Hindlimb muscle (tissue), 1 donor: ENCODE measurements at places on chromosomes 6 and 20. TPM values are rescaled to one million over a fixed set of nuclear protein-coding genes. Genes with fewer than 3 reads are reported as not detected.

GRCh38 chr6:168616816-168617765 is 176.1 kb downstream of the SMOC2 start:
- DNase-seq: no peak

- no peak for DNase-seq
Observed at GRCh38 chr20:50815162-50815989, 20.5 kb downstream of the BCAS4 start.

DNA sequence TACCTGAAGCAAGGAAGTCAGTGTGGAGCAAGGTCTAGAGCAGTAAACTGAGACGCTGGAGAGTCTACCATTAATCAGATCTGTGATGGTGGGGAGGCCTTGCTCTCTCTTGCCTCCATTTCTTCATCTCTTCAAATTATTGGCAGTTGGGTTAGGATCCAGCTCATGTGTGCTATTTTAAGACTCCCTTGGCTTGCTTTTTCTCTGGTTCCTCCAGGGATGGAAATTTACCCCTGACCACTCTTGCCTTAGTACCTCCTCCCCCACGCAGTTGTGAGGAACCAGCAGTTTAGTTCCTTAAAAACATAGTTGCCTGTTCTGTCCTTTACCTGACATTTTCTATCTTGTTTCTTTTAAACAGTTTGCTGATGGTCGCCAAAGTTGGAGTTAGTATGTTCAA is 7.4 kb downstream of the TMEM14C start:
- no peak for DNase-seq

- DNase-seq: no peak
Observed at GRCh38 chr20:11920083-11920482, 2.4 kb downstream of the BTBD3 start.

- no peak for DNase-seq
Observed at GRCh38 chr6:161141173-161141572, 132.7 kb downstream of the AGPAT4 start.

DNA sequence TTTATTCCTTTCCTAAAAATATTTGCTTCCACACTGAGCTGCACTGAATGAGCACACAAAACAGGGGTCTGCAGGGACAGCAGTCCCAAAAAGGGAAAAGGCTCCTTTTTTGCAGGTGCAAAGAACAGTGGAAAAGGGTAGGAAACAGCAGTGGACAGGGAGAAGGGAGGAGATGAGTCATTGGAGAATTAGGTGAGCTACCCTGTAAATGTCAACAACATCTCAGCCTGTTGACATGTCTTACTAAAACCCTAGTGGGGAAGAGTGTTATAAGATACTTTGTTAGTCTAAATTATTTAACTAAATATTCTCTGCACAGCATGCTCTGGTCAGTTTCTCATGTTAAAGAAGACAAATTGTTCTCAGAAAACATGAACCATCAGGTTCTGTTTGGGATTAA is 151.5 kb upstream of the FBXL4 start:
- DNase-seq: no peak

GRCh38 chr6:34383656-34384320 is 8.7 kb downstream of the NUDT3 start:
- no peak for DNase-seq

DNA sequence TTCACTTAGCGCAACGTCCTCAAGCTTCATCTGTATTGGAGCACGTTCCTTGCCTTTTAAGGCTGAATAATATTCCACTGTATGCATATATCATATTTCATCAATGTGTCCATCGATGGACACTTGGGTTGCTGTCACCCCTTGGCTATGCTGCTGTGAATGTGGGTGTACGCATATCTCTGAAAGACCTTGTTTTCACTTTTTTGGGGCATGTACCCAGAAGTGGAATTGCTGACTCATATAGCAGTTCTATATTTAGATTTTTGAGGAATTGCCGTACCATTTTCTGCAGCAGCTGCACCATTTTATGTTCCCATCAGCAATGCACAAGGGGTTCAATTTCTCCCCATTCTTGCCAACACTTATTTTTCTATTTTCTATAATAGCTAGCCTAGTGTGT is 22.8 kb upstream of the SLC23A2 start:
- DNase-seq: no peak

DNA sequence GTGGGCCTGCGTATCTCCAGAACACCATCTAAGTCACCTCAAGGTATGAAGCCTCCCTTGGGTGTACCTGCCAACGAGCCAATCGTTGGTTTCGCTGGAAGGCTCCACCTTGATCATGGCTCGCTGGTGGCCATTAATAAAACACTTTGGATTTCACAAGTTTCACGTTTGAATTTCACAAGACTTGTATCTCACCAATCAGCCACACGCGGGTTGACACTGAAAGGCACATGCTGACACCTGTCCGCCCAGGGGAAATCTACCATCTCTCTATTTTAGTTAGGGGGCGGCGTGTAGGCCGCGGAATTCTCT is 586 bp upstream of the HMGA1 start:
- no peak for DNase-seq

DNA sequence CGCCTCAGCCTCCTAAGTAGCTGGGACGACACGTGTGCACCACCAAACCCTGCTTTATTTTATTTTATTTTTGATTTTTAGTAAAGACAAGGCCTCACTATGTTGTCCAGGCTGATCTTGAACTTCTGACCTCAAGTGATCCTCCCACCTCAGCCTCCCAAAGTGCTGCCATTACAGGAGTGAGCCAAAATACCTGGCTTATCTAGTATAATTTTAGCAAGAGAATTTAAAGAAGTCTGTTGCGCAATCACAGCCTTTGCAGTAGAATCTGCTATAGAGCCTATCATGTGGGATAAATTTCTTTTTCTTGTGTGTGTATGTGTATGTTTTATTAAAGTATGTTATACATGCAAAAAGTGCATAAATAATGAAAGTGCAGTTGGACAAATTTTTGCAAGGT is 92.1 kb upstream of the ANKEF1 start:
- no peak for DNase-seq

- DNase-seq: no peak
Observed at GRCh38 chr6:122494665-122495272, 23.2 kb upstream of the SERINC1 start.

DNA sequence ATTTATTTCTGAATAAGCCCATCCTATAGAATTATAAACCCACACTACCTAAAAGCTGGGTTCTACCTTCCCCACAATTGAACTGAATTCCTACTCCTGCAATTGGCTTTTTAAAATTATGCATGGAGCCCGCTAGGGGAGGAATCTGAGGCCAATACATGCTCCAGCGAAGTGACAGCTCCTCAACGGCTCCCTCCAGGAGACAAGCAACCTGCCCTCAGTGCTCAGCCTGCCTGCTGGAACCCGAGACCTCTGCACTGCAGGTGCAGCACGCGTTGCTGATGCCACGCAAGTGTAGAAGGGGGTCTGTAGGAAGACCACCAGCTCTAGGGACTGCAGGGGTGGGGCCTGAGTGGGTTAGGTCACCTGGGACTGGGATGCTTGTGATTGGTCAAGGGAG is 170.2 kb upstream of the CDYL start:
- DNase-seq: no peak

BFSP1 gene
- polyA plus RNA-seq: 2.4 TPM
